ENCODE measurements at places on chromosomes 3 and 15. TPM values are rescaled to one million over a fixed set of nuclear protein-coding genes. Genes with fewer than 3 reads are reported as not detected.
A peak's percentile ranks its signal among the peaks of the same experiment; 100 is the strongest.

SYNPR gene
- total RNA-seq, result 0.85 TPM

CADPS gene
- total RNA-seq, result 7.5 TPM

EPM2AIP1 gene
- 8.8 TPM for total RNA-seq

C3orf70 gene
- 0.64 TPM for total RNA-seq

FBXL2 gene
- 2.9 TPM for total RNA-seq

- H3K27me3 ChIP-seq, result no peaks in the 10 kb centered on the region
- no peak overlapping the region for H3K4me3 ChIP-seq
- DNase-seq, result no peak
- H3K4me1 ChIP-seq, result peaks cover 13% of the 10 kb centered on the region
- no peak overlapping the region for H3K27ac ChIP-seq
Observed at GRCh38 chr3:69232482-69232881, 110.1 kb upstream of the LMOD3 start.

DNA sequence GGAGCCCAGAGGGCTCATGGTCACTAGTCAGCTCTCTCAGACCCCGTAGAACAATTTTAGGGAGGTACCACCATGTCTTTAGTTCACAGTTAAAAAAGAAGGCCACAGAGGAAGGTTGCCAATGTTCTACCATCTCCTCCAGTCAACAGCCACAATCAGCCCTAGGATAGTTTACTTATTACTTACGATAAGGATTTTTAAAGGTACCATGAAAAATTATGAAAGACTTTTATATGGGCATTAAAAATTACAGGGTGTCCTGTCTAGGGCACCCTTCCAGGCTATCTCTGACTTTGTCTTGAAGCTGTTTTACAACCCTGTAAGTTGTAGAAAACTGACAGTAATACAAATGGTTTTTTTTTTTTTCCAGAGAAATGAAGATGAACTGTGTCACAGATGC lies 57.9 kb downstream of the CAPN7 start:
- H3K4me1 ChIP-seq, result no peaks in the 10 kb centered on the region
- no peak overlapping the region for H3K4me3 ChIP-seq
- peaks cover 3% of the 10 kb centered on the region for H3K36me3 ChIP-seq
- no peak overlapping the region for H3K27ac ChIP-seq
- no peak for DNase-seq
- no peaks in the 10 kb centered on the region for H3K27me3 ChIP-seq

DNA sequence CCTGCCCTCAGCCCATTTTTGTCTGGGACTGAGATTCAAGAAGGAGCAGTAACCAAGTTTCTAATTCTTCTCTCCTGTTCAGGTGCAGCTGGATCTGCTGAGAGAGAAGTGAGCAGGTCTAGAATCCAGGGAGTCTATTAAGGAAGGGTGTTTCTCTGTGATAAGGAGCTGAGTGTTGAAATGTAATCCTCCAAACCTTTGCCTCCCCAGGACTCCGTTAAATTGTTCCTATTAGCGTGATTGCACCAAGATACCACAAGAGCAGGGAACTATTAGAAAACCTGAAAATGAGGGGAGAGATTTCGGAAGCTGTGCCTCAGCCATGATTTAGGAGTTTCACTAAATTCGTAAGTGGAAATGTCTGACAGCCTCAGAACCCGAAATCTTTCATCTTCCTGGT lies 192.6 kb downstream of the EBLN2 start:
- no peak overlapping the region for H3K4me3 ChIP-seq
- no peak overlapping the region for H3K27ac ChIP-seq
- peaks cover 17% of the 10 kb centered on the region for H3K4me1 ChIP-seq
- no peaks in the 10 kb centered on the region for H3K36me3 ChIP-seq

- no peak overlapping the region for H3K27ac ChIP-seq
- no peak overlapping the region for H3K4me3 ChIP-seq
- no peak for DNase-seq
- no peaks in the 10 kb centered on the region for H3K4me1 ChIP-seq
- no peaks in the 10 kb centered on the region for H3K27me3 ChIP-seq
Observed at GRCh38 chr15:63030101-63030551, 12.4 kb upstream of the TPM1 start.

DNA sequence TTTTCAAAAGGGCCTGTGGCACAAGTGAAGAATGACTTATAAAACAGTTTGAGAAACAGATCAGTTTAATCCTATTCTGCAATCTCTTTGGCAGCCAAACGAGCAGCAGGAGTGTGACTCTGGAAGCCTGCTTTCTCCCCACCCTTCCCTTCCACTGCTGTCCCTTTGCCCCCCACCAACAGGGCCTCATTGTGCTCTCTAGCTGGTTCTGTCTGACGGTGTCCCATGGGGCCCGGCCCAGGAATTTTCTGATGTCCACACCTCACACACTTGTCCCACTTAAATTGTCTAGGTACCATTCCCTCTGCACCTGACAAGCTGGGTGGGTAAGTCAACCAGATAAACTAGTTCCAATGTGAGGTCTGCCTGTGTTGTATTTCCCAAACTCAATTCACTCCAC lies 16.4 kb downstream of the SLCO2A1 start:
- no peak overlapping the region for H3K27ac ChIP-seq
- no peaks in the 10 kb centered on the region for H3K36me3 ChIP-seq
- no peak for DNase-seq
- H3K4me3 ChIP-seq, result no peak overlapping the region
- H3K27me3 ChIP-seq, result no peaks in the 10 kb centered on the region

- H3K4me1 ChIP-seq, result peaks cover 4% of the 10 kb centered on the region
- no peaks in the 10 kb centered on the region for H3K36me3 ChIP-seq
- no peak for DNase-seq
Observed at GRCh38 chr3:189467451-189467850, 163.7 kb upstream of the TP63 start.

GRCh38 chr3:169295912-169296570 lies 367.5 kb downstream of the MECOM start:
- DNase-seq, result no peak
- H3K27me3 ChIP-seq, result no peaks in the 10 kb centered on the region
- peaks cover 24% of the 10 kb centered on the region for H3K4me1 ChIP-seq
- no peaks in the 10 kb centered on the region for H3K36me3 ChIP-seq

GRCh38 chr3:117398141-117398899 lies 688.7 kb downstream of the TUSC7 start:
- peak overlapping the region; percentile 7 for H3K27ac ChIP-seq
- no peaks in the 10 kb centered on the region for H3K36me3 ChIP-seq
- peaks cover 79% of the 10 kb centered on the region for H3K4me1 ChIP-seq
- peaks cover 67% of the 10 kb centered on the region for H3K27me3 ChIP-seq

DNA sequence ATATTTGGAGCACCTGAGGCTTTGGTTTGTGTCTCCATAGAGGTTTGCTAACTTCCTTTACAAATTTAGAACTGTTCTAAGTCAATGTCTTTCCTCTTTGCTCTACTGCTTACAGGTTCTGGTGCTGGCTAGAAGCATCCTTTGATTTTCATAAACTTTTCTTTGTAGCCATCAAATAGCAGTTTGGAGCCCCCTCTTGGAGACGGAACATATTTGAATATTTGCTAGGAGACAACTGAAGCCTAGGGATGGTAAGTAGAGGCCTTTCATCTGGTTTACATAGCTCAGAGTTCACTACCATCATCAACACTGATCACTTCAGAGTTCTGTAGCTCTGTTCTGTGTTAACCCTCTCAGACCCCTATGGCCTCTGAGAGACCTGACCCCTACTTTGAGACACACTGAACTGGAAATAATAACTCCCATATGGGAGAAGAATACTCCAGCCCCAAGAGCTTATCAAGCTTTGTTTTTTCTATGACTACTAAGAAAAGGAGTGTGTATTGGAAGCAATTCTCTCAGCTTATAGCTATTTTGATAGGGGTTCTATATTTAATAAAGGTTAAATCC lies 420.4 kb downstream of the EPHA3 start:
- H3K27me3 ChIP-seq, result no peaks in the 10 kb centered on the region
- peaks cover 51% of the 10 kb centered on the region for H3K4me1 ChIP-seq
- no peak overlapping the region for H3K27ac ChIP-seq

- no peaks in the 10 kb centered on the region for H3K27me3 ChIP-seq
- no peak overlapping the region for H3K4me3 ChIP-seq
- no peak overlapping the region for H3K27ac ChIP-seq
- no peaks in the 10 kb centered on the region for H3K36me3 ChIP-seq
- no peak for DNase-seq
- peaks cover 18% of the 10 kb centered on the region for H3K4me1 ChIP-seq
Observed at GRCh38 chr3:50296721-50297383, 2.4 kb downstream of the HYAL3 start.

DNA sequence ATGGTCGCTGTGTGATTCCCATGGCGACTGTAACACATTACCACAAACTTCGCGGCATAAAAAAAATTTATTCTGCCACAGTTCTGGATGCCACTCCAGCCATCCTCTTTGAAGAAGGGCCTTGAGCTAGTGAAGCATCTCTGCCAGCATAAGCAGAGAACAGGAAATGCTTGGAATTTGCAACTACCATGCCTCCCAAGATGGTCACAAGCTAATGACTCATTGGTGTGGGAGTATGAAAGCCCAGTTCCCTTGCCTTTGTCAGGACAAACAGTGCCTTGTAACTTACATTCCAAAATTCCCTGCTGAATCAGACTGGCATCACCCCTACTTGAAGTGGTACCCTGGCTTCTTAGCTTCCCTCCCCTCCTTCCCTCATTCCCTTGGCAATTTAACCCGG lies 129.7 kb downstream of the PROS1 start:
- no peaks in the 10 kb centered on the region for H3K27me3 ChIP-seq
- no peaks in the 10 kb centered on the region for H3K4me1 ChIP-seq
- no peak overlapping the region for H3K27ac ChIP-seq
- no peak for DNase-seq
- H3K4me3 ChIP-seq, result no peak overlapping the region
- H3K36me3 ChIP-seq, result peaks cover 42% of the 10 kb centered on the region

DNA sequence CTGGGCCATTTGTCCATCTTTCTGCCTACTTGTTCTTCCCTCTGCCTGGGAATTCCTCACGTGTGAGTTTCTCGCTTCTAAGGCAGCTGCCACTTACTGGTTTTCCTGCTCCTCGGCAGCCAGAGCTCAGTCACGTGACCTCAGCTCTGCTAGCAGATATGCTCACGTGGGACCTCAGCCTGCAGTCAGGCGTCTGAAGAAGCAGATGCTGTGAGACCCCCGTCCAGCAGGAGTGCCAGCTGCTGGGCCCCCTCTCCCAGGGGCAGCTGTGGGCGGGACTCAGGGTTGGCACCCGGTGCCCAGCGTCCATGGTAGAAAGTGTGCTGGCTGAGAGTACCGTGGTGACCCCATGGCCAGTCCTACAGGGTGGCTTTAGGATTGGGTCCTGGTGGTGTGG lies 161.3 kb upstream of the TLE3 start:
- H3K27me3 ChIP-seq, result no peaks in the 10 kb centered on the region
- H3K36me3 ChIP-seq, result no peaks in the 10 kb centered on the region
- no peak for DNase-seq
- H3K27ac ChIP-seq, result no peak overlapping the region

GRCh38 chr15:69926721-69927120 lies 171.0 kb downstream of the TLE3 start:
- H3K4me1 ChIP-seq, result peaks cover 8% of the 10 kb centered on the region
- no peak for DNase-seq
- peaks cover 4% of the 10 kb centered on the region for H3K27me3 ChIP-seq

GRCh38 chr15:50181201-50181968 lies 611 bp upstream of the SLC27A2 start:
- H3K27ac ChIP-seq, result no peak overlapping the region
- H3K4me1 ChIP-seq, result peaks cover 18% of the 10 kb centered on the region
- H3K4me3 ChIP-seq, result peak overlapping the region; percentile 87
- DNase-seq, result peak; percentile 33

GRCh38 chr3:26653811-26654425 lies 31.3 kb downstream of the LRRC3B start:
- peaks cover 15% of the 10 kb centered on the region for H3K4me1 ChIP-seq
- no peaks in the 10 kb centered on the region for H3K27me3 ChIP-seq
- no peak overlapping the region for H3K27ac ChIP-seq
- H3K4me3 ChIP-seq, result no peak overlapping the region
- no peaks in the 10 kb centered on the region for H3K36me3 ChIP-seq

DNA sequence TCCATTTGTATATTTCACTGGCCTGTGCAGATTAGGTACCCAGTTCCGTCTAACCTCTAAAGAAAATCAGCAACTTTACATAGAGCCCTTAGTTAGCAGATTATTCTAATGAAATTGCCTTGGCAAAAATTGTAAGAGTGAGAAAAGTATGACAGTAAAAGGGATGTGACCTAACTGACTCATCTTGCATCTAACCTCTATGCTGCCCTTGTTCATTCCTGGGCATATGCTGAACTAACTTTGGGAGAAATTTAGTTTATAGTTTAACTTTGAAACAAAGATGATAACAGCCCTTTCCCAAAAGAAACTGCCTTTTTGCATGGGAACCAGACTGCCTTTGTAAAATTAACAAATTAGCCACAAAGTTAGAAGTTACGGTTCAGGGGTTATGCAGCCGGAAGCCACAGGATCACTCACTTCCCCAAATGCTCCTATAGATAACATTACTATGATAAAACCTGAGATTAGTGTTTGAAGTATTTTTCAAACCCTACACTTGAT lies 839.8 kb upstream of the ALCAM start:
- DNase-seq, result no peak
- no peak overlapping the region for H3K27ac ChIP-seq
- H3K4me3 ChIP-seq, result no peak overlapping the region

- peaks cover 61% of the 10 kb centered on the region for H3K36me3 ChIP-seq
- no peak overlapping the region for H3K27ac ChIP-seq
- no peak overlapping the region for H3K4me3 ChIP-seq
Observed at GRCh38 chr3:194450341-194450740, 36.5 kb downstream of the ATP13A3 start.

All from WTC11 (cell line).